ENCODE measurements at places on chromosomes 13 and 19.
A peak's percentile ranks its signal among the peaks of the same experiment; 100 is the strongest.

DNA sequence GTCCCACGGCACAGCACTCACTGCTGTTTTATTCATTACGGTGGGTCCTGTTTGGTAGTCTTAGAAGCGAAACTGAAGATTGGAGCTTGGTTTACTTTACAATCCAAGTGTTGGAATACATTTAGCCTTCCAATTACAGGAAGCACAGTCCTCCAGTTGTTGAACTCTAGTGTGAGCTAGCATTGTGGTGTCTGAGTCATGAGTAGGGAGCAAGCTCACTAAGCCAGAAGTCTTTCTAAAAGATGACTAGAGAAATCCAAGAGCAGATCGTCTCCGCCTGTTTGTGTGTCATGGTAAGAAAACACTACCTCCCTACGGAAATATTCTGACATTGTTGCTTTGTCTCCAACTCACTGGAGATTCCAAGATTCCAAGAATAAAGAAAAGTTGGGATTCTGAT lies 10.1 kb upstream of the SHISA2 start:
- DNase-seq, result no peak

DNA sequence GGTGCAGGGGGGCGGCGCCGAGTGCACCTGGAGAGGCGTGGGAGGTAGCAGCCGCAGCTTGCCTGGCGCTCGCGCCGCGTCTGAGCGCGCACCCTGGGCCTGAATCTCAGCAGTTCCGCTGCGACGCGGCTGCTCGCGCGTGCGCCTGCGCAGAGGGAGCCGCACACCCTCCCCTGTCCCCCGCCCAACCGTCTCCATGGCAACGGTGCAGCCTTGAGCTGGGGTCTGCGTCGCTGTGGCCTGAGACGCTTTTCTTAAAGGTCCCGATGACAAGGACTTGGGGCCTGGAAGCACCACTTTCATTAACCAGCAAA lies at the start of gene PNMA8B:
Gene PNMA8B (minus strand): TSS at position 82 of the 314 bp plus-strand sequence. CDS start 402 bp downstream, outside the sequence.
- no peak for DNase-seq

DNA sequence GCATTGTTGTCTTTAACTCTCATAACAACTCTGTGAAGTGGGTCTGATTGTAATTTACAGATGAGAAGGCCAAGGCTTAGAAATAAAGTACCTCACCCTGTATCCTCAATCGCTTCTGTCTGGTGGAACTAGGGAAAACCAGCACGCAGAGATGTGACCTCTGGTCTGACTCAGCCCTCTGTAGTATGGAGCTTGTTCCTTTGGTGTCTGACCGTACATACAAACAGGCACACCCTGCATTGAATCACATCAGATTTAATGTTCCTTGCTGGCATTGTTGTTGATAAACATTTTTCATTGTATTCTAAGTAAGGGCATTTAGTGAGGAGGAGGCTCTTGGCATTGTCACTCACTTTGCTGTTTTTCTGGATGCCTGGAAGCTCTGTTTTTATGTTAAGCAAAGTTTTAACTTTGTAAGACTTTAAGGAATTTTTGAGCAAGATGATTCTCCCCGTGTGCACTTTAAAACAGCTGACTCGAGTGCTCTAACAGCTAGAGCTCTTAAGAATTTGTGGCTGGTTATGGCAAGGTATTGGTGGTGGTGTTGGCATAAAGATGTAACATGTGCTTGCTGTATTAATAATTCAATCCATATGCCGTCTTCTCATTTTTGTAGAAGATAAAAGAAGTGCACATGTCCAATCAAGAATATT lies 89.0 kb upstream of the SPATA13 start:
- DNase-seq, result no peak

DNA sequence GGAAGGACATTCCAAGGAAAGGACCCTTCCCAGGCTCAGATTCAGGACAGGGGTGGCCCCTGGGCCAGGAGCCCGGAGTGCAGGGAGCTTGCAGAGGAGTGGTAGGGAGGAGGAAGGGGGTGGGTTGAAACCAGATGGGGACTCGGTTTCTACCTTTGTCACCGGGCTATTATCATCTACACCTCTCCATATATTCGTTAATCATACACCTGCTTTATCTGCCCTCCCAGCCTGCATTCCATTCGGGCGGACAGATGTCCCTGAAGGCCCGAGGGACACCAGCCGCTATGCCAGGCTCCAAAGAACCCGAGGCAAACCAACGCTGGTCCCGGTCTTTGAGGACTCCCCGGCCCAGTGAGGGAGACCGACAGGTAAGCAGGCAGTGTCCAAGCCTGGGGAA lies 15.5 kb upstream of the MYH14 start:
- no peak for DNase-seq

GRCh38 chr19:30879736-30880135 lies 469.5 kb downstream of the TSHZ3 start:
- DNase-seq, result no peak

GRCh38 chr13:106291006-106291405 lies 244.5 kb downstream of the EFNB2 start:
- no peak for DNase-seq

GRCh38 chr13:94617389-94618000 lies 15.8 kb downstream of the GPR180 start:
- DNase-seq, result peak; percentile 69

Measured in hematopoietic multipotent progenitor cell treated with erythropoietin and hydrocortisone succinate and interleukin-3 and kit ligand, for 6 days (in vitro differentiated cells).